Activated CD4-positive, alpha-beta memory T cell treated with anti-CD3 and anti-CD28 coated beads for 36 hours (primary cell): ENCODE measurements at places on chromosomes 13 and 19. TPM values are rescaled to one million over a fixed set of nuclear protein-coding genes. Genes with fewer than 3 reads are reported as not detected.

MYPOP gene
- total RNA-seq, result 6.9 TPM

LIN7B gene
- total RNA-seq, result 5.1 TPM

LRRC4B gene
- total RNA-seq, result not detected

STK11 gene
- total RNA-seq, result 74.3 TPM

RGL3 gene
- not detected for total RNA-seq

VN1R4 gene
- not detected for total RNA-seq

MAMSTR gene
- 0.76 TPM for total RNA-seq

KIR2DL1 gene
- total RNA-seq, result not detected

MEIS3 gene
- 0.26 TPM for total RNA-seq

SIGLEC5 gene
- total RNA-seq, result not detected
